ENCODE measurements at places on chromosomes 2 and 18.

DNA sequence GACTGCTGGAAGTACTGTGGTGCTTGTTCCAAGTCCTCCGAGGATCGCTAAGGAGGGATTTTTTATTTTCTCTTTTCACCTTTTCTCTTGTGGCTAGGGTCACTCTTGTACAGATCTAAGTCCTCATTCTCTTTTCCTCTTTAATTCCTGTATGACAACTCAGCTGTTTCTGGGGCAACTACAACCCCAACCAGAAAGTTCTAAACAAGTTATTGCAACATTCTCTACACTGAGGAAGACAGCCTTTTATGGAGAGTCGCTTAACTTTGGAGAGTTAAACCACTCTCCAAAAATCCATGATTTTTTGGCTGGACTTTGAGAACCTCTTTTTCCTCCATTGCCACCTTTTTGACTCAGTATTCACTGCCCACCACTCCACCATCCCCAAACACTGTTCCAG, 74.0 kb upstream of the SESTD1 start:
- no peak for DNase-seq

DNA sequence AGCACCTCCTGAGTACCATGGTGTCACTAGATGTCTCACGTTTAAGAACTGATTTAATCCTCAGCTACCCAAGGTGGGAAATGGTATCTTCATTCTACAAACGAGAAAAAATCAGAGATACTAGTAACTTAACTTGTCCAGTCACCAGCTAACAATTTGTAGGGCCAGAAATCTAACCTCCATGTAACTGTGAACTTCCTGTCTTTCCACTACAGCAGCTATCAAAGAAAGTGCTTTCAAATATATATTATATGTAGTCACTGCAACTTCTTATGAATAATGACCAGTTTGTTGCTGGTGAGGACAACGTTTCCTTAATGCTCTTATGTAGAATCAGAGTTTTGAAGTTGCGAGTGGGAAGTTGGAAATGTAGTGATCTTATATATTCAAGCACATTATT, 1.9 kb downstream of the REV1 start:
- no peak for DNase-seq

DNA sequence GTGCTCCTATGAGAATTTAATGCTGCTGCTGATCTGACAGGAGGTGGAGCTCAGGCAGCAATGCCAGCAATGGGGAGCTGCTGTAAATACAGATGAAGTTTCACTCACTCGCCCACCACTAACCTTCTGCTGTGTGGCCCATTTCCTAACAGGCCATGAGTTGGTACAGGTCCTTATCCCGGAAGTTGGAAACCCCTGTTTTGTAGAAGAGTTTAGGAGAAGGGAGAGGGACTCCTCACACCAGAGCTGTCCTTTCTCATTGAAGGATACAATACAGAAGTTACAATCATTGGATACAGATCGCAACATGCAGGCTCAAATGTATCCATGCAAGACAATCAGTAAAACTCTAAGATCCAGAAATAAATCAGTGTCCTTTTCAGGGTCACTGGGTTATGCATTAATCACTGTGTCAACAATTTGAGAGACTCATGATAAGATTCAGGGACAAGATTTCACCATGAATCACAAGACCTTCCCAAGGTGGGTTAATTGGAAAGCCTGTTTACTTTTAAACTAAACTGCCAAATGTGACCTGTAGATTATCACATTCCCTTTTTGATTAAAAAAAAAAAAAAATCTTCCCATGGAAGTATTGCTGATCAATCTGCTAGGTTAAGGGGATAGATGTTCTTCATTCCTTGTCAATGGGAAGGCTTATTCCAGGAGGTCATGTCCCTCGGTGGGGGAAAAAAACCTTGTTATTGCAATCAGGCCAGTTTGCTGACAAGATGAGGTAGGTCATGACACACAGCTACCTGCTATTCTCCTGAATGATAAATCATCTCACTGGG, 97.2 kb downstream of the SP100 start:
- no peak for DNase-seq

- DNase-seq = no peak
Measured at GRCh38 chr2:8489221-8489620, 192.6 kb upstream of the ID2 start.

DNA sequence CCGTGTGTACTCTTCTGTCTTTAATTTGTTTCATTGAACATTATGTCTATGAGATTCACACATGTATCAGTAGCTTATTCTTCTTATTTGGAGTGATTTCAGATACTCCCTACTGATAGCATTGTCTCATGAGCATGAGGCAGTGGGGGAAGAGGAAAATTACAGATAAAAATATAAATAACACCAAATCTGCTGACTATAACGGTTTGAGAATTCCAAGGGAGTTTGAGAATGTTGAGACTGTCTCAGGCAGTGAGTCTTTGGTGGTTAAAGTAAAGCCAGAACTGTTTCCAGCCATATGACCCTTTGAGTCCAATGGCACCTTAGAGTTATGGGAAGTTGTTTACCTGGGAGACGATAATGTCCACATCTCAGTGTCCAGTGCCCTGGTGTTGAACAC, 72.5 kb upstream of the KCNE4 start:
- DNase-seq = no peak

- no peak for DNase-seq
Measured at GRCh38 chr2:210540900-210541289, 15.5 kb upstream of the CPS1 start.

- DNase-seq = no peak
Measured at GRCh38 chr18:59075923-59076322, 63.8 kb upstream of the SEC11C start.

GRCh38 chr18:9366126-9366714, 31.6 kb downstream of the TWSG1 start:
- DNase-seq = no peak

- DNase-seq = no peak
Measured at GRCh38 chr2:134337631-134338030, 83.8 kb downstream of the MGAT5 start.

DNA sequence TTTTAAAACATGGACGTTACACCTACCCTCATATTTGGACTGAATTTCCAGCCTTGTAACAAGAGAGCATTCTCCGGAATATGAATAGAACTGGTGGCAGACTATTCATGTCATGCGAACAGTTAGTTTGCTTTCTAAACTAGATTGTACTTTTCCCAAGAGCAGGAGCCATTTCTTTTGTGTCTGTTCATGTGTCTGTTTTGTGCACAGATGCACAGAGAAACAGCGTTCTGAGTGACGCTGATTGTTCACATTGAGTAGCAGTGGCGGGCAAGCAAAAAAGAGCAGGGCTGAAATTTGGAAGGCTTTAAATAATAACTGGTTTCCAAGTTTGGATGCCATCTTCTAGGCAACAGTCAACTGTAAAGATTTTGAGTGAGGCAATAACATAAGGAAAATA, 200.3 kb downstream of the NRXN1 start:
- DNase-seq = no peak

DNA sequence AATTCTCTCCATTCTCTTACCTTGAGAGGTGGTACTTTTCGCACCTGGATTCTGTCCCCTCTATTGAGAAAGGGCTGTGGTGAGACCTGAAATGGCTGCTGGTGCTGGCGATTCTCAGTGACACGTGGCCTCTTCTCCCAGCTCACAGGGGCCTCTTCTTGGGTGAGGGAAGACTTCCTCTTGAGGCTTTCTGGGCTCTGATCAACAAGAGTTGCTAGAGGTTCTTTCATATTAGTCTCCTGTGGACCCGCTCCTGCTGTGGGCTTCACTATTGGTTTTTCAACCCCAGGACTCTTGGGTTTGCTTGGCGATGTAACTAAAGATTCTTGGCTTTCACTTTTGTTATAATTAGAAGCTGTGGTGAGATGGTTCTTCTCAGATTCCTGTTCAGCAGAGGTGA, 76.3 kb upstream of the DTNB start:
- no peak for DNase-seq

DNA sequence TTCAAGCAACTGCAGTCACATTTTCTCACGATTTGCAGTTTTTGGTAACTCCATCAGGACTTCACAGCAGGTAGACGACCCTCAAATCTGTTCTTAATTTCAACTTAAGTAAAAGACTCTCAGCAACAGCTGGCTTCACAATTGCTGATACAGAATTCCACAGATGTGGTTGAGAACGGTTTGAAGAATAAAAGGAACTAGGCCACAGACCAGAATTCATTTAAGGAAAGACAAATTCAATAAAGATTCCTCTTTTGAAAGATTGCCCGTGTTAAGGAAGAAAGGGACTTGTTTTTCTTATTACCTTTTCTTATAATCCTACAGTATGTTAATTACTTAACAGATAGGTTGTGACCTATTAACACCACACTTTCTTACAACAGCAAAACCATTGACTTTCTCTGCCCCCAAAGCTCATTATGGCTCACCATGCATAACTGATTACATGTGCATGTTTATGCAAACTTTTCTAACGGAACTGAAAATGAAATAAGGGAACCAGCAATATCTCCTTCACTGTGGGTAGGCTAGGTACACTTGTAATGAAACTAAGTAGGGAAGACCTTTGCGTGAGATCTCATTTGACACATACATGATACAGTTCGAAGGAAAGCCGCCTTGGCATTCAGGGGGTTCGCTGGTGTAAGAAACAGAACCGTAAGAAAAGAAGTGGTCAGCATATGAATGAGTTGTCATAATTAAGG, 4.7 kb upstream of the ZNF516 start:
- DNase-seq = no peak

DNA sequence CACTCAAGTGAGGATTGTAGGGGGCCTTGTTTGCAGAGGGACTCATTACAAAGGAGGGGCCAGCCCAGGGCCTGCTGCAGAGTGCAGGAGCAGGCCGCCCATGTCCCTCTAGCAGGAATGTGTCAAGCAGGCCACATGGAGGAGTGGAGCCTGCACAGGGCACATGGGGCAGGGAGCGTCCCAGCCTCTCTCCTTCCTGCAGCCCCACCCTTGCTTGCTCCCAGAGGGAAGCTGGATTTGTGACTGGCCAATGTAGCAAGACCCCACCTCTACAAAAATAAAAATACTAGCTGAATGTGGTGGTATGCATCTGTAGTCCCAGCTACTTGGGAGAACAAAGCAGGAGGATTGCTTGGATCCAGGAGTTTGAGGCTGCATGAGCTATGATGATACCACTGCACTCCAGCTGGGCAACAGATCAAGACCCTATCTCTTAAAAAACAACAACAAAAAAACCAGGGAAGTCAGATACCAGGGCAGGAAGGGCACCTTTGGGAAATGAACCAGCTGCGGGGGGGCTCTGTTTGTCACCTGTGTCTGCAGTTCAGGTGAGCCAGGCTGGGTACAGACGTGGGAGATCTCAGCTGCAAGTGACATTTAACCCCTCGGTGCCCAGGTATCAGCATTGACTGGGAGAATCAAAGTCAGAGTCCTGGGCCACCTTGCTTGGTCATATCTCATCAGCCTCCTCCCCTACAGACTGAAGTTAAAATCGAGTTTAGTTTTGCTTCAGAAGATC, 27.7 kb downstream of the IMPA2 start:
- DNase-seq = no peak

GRCh38 chr2:175872005-175872348, 130.1 kb downstream of the LNPK start:
- DNase-seq = no peak

DNA sequence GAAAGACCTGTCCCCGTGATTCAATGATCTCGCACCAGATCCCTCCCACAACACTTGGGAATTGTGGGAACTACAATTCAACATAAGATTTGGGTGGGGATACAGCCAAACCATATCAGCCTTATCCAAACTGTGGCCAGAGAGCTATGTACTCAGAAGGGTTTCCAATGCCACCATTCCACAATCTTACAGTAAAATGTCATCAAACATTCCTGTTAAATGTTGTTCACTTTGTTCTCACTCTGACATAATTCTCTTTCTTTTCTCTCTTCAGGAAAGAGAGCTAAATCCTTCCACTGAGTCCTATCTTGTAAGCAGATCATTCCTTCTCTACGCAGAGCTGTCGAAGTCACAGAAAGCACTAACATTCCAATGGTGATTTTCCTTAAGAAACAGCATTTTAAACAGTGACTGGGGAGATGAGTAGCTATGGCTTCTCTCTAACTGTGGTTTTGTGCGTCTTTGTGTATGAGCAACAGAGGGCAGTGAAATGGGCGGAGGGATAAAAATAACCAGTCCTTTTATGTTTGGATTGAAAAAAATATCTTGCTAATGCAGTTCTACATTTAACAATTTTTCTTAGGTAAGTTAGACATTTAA, 684.7 kb downstream of the EPHA4 start:
- no peak for DNase-seq

DNA sequence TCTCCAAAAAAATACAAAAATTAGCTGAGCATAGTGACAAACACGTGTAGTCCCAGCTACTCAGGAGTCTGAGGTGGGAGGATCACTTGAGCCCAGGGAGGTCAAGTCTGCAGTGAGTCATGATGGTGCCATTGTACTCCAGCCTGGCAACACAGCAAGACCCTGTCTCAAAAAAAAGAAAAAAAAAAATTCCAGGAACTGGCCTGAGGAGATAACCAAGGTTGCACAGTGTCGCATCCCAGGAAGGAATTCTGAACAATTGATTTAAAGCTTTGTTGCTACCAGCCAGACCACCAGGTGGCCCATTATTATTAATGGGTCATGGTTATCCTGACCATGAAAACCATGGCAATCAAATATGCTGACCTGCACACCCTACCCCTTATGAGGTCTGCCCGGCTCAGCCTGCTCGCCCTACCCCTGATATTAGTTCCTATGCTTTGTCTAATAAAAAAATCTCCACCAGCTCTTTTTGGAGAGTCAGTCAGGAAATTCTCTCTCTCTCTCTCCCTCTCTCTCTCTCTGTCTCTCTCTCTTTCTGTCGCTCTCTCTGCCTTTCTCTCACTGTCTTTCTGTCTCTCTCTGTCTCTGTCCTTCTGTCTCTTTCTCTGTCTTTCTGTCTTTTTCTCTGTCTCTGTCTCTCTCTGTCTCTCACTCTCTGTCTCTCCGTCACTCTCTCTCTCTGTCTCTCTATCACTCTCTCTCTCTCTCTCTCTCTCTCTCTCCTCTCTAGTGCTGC, 73.7 kb downstream of the NCAPH start:
- no peak for DNase-seq

DNA sequence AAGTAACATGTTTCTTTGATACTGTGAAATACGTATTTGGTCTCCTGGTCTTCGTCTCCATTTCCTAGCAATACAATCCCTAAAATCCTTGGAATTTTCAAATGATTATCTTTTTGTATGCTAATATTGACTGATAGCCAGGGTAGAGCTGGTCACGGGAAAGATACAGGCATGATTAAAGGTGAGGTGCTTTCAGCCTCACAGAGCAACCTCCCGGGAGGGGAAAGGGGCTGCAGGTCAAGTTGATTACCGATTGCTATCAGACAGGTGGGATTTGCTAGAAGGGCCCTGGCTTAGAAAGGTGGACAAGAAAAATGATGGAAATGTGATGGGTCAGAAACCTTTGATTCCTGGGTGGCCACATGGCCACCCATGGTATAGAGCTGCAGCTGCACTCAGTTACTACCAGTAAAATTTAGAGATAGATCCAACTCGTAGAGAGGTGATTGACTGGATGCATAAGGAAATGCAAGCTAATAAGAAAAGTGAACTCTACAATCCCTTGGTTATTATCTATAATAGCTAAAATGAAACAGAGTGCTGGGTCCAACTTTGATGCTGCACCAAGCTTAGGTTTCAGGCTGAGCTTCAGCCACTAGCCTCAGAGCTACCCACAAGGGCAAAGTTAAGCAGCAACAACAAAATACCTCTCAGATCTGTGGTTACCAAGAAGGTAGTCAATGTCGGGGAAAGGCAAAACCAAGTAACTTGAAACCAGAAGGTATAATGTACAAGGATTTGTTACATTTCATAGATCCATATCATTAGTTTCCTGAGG, 15.3 kb downstream of the YPEL5 start:
- DNase-seq = no peak

All from cortex of kidney (tissue), 1 donor.